G401 (cell line): ENCODE measurements at places on chromosomes 6 and 20.

- DNase-seq, result no peak
Observed at GRCh38 chr6:110116258-110116657, 63.2 kb downstream of the WASF1 start.

DNA sequence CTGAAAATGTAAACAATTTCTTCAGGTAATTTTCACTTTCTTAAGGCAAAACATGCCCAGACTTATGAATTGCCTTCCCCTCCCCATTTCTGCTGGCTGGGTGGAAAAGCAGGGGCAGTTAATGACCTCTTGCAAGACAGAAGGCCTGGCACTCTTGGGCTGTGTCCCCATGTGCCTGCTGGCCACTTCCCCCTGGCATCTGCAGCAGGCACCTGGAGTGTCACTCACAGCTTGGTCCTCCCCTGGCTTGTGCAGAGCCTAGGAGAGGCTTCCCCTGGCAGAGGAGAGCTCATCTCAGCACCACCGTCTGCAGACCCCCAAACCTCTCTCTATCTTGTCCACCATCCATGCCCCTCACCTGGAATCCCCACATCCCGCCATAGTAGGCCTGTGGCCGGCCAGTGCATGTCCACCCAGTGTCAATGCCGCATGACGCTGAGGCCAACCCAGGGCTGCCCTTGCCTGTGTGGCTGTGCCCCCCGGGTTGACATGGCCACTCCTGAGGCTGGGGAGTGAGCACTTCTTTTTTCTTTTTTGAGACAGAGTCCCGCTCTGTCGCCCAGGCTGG lies 83.5 kb upstream of the SLC22A23 start:
- no peak for DNase-seq

DNA sequence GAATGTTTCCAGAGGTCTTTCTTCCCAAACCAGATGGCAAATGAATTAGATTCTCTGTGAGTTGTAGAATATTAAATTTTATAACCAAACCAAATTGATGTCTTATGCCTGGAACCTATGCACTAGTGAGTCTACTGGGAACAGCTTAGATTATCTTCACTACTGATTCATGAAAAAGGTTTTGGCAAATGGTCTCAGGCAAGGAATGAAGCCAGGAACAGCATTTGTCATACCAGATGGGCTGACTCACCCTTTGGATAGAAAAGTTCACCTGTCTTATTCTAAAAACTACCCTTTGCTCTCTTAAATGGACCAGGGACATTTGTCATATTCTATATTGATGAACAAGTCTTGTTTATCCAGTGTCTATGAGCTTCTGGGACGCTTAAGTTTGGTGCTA lies 135.4 kb upstream of the ECI2 start:
- DNase-seq, result peak; percentile 95

DNA sequence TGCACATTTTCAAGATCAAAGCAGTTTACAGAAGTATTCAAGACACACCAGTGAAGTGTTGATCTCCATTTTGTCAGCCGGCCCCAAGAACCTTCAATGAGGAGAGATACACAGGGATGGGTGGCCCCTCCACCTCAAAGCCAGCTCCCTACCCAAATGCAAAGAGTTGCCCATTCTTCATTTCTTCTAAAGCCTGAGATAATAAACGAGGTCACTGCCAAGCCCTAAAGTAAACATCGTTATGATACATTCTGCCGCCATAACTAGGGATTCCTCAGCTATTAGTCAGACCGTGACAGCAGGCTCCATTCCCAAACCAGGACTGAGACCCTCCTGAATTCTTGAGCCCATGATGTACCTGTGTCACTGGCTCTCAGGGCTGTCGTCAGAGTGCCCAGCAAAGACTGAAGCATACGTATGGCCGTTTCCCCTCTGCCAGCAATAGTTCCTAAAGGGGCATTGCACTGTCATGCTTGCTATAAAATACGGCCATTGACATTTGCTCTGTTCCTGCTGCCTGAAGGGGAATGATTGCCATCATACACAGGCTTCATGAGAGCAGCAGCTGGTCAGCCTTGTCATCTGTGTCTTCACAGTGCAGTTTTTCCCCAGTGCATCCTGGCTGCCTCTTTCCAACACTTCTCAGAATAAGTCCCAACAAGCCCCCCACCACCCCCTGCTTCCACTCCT lies 41.7 kb downstream of the ISM1 start:
- DNase-seq, result no peak

GRCh38 chr6:74735304-74735703 lies 470.5 kb downstream of the COL12A1 start:
- DNase-seq, result no peak

- DNase-seq, result no peak
Observed at GRCh38 chr6:165768961-165769360, 105.9 kb upstream of the PDE10A start.

GRCh38 chr6:36692220-36692619 lies 5.4 kb upstream of the RAB44 start:
- DNase-seq, result no peak

DNA sequence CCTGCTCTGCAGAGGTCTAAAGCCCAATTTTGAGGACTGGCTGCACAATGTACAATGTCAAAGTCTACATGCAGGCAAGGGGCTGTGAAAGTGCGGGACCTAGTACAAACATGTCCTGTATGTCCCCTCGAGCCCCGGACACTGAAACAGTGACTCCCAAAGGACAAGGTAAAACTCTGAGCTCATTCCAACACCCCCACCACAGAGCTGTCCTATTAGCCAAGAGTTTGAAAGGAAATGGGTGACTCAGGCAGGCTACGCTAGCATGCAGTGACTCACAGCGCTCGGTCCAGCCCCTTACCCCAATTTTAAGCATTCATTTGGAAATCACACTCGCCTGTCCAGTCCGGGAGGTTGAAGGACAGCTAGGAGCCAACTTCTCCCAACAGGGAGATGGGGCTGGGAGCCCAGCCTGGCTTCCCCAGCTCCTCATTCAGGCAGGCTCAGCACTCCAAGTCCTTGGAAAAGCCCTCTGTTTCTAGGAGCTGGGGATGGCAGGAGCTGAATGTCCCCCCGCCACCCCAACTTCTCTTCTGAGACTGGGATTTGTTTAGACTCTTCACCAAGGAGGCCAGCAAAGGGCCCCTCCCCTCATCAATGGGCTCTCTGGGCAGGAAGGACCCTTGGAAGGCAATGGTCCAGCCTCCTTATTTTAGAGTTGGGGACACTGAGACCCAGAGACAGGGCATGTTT lies 3.9 kb downstream of the SDC4 start:
- DNase-seq, result no peak

GRCh38 chr6:46706464-46706863 lies 18.8 kb downstream of the TDRD6 start:
- DNase-seq, result no peak

DNA sequence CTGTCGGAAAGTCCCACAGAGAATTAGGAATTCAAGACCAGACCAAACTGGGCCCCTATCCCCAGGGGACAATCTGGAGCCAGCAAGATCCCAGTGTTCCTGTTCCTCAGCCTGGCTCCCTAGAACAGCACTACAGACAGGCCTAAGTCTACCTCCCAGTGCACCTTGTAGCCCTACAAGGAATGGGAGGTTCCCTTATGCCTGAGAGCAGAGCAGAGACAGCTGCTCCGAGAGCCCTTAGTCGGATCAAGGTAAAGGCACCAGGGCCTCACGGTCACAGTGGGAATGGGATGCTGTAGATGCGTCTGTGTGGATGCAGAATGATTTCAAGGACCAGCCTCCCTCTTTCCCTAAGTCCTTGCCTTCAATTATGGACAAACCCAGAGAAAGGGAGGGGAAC lies 204.5 kb upstream of the STXBP5 start:
- no peak for DNase-seq

GRCh38 chr20:3842348-3842930 lies 4.2 kb upstream of the MAVS start:
- no peak for DNase-seq

DNA sequence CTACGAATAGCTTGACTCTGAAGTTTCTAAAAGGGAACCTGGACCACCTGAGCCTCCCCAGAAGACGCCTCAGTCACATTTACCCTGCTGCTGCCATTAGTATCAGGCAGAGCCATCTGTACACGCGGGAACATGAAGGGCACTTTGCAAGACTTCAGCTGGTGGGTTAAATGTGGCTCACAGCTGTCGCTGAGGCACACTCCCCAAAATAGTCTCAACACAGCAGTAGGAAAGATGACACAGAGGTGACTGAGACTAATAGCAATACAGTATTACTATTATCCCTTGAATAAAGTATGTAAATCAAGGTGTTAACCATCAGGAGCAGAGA lies 29.0 kb downstream of the PSMB1 start:
- DNase-seq, result no peak

- DNase-seq, result no peak
Observed at GRCh38 chr6:11110921-11111768, at the start of gene ERVFRD-1. ERVFRD-1 (minus strand) TSS chr6:11111725; CDS start chr6:11105310, 6,415 bp downstream.

GRCh38 chr20:43710370-43711044 lies 16.3 kb downstream of the GTSF1L start:
- no peak for DNase-seq

DNA sequence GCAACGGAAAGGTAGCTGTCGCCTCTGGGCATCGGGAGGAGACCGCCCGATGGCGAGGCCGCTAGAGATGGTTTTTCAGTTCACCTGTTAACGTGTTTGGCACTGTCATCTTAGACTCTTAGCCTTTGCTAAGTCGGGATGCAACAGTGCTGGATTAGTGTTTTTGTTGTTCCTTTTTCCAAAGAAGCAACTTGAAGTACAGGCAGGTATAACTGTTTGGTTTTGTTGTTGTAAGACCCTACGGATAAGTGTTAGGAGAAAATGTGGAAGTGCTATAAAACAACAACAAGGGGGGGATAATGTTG lies 723 bp downstream of the MANEA start:
- peak; percentile 67 for DNase-seq

DNA sequence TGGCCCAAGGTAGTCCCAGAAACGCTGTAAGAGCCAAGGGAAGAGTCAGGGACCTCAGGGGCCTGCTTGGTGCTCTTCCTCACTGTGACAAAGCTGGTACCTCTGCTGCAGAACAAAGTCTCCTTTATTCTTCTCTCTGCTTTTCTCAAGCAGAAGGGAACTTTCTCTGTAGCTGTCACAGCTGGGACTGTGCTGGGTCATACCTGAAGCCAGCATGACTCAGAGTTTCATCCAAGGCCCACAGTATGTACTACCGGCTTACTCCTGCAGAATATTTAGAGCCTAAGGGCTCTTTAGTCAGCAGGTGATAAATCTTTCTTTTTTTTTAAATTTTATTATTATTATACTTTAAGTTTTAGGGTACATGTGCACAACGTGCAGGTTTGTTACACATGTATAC lies 183.2 kb downstream of the TINAG start:
- DNase-seq, result no peak
